ENCODE measurements at places on chromosomes 13 and 19.

DNA sequence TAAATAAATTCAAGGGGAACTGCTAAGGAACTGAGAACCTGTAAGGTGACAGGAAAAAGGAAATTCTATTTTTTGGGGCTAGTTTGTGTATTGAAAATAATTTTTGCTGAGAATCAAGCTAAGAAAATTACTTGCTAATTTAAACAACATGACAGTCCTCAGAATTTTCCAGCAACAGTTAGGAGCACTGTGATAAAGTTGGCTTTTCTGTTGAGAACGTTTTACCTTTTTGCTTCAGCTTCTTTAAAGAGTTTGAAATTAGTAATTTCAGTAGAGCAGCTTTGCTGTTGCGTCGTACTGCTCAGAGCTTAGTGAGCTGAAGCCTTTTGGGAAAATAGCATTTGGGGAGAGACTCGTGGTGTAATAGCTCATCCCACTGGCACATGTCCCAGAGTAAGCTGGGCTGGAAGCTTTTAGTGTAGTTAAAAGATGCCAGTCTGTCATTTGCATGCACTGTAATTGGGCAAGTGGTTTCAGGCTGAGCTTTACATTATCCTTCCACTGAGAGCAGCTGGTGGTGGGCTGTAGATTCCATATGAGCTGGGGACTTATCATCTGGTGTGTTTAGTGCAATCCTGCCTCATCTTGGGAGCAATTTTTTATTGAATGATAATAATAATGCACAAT is 69.8 kb downstream of the LRCH1 start:
- no peak for DNase-seq

- no peak for DNase-seq
Measured at GRCh38 chr19:15115080-15115479, 7.9 kb downstream of the SYDE1 start.

DNA sequence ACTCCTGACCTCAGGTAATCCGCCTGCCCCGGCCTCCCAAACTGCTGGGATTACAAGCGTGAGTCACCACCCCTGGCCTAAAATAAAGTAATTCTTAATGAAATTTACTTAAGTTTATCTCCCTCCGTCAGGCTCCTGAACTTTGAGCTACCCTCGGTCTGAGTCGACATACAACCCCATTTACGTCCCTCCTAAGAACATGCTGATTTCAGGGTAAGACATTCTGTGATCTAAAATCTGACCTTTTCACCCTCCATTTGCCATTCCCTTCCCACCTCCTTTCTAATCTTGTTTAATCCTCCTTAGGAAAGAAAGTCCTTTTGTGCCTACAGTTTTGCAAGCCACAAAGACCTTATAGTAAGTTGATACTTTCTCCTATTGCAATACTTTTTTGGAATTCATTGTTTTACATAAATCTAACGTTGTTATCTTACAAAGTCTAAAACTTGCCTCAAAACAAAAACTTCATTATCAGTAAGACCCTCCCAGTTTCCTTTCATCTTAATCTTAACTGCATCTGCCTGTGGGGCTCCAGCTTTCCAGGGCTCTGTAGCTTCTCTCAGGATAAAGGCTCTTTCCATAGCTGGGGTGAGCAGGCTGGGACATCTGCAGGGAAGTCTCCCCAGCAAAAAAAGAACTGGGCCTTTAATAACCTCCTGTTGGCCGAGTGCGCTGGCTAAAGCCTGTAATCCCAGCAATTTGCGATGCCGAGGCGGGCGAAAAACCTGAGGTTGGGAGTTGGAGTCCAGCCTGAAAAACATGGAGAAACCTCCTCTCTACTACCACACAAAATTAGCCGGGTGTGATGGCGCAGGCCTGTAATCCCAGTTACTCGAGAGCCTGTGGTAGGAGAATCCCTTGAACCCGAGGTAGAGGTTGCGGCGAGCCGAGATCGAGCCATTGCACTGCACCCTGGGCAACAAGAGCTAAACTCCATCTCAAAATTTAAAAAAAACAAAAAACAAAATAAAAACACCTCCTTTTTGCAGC is 143.1 kb downstream of the ZNF737 start:
- DNase-seq, result no peak

DNA sequence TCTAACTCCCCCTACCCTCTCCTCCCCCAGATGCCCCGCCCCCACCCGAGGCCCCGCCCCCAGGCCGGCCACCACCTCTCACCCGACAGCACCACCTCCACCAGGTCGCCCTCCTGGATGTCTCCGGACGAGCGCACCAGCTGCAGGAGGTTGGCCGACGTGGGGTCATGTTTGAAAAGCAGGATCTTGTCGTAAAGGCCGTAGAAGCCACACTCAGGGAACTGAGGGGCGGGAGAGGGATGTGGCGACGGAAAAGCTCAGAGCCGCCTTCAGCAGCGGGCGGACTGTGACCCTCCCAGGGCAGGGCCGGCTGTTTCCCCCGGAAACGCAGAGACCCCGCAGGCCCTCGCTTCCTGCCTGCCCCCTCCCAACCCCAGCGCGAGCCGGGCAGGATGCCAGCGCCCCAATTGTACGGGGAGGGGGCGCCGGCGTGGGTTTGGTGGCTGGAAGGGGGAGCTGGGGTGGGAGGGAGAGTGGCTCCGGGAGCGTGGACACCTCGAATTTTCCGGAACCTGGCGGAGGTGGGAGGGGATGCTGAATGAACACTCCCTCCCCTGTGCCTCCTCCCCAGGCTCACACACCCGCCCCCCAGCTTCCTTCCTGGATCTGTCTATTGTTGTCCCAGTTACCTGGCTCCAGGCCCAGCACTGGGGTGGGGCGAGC is 3.0 kb downstream of the PRKD2 start:
- DNase-seq, result peak; percentile 77

GRCh38 chr19:53532362-53532761 is 5.6 kb upstream of the ZNF331 start:
- no peak for DNase-seq

DNA sequence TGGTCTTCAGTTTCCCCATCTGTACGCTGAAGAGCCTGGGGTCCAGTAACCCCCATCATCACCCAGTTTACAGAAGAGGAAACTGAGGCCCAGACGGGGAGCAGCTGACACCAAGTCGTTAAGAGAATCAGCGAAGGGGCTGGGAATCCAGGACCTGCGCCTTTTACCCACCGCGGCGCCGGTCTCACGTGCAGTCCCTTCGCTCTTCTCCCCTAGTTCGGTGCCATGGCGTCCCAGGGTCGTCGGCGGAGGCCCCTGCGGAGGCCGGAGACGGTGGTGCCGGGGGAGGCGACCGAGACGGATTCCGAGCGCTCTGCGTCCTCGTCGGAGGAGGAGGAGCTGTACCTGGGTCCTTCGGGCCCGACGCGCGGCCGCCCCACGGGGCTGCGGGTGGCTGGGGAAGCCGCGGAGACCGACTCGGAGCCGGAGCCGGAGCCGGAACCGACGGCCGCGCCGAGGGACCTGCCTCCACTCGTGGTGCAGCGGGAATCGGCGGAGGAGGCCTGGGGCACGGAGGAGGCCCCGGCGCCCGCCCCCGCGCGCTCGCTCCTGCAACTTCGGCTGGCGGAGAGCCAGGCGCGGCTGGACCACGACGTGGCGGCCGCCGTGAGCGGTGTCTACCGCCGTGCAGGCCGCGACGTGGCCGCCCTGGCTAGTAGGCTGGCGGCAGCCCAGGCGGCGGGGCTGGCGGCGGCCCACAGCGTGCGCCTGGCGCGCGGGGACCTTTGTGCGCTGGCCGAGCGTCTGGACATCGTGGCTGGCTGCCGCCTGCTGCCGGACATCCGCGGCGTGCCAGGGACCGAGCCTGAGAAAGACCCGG is 698 bp downstream of the BLOC1S3 start:
- peak; percentile 35 for DNase-seq

GRCh38 chr19:50820086-50820485 is 3.5 kb downstream of the KLK1 start:
- no peak for DNase-seq

Measured in T-helper 1 cell (primary cell).